ENCODE measurements at places on chromosomes 13 and 19. TPM values are rescaled to one million over a fixed set of nuclear protein-coding genes. Genes with fewer than 3 reads are reported as not detected.

Gene CLEC17A
- total RNA-seq: not detected

Gene CACNA1A
- total RNA-seq: 0.86 TPM

Gene C1QTNF9
- total RNA-seq: 0.39 TPM

Gene GAPDHS
- total RNA-seq: not detected

Gene ZNF610
- total RNA-seq: 0.74 TPM

Gene SHISA2
- 0.67 TPM for total RNA-seq

Gene ALOX5AP
- 173 TPM for total RNA-seq

Data from natural killer cell treated with Interleukin-12 subunit alpha and Interleukin-12 subunit beta and Interleukin-15 and Interleukin-18, amount 100 ng/mL, for 72 hours (primary cell).